ENCODE measurements at places on chromosomes 12 and 14.

DNA sequence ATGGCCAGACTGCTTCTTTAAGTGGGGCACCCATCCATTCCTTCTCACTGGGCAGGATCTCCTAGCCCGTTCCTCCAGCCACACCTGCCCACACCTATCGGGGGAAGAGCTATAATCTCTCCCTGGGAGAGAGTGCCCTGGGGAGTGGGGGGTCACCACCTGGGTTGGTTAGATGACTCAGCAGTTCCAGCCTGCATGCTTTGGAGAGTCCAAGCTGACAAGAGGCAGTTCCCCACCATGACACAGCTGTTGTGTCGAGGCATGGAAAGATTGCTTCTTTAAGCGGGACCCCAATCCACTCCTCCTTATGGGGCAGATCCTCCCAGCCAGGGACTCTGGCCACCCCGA, 52.6 kb upstream of the PPFIA2 start:
- no peak for DNase-seq

DNA sequence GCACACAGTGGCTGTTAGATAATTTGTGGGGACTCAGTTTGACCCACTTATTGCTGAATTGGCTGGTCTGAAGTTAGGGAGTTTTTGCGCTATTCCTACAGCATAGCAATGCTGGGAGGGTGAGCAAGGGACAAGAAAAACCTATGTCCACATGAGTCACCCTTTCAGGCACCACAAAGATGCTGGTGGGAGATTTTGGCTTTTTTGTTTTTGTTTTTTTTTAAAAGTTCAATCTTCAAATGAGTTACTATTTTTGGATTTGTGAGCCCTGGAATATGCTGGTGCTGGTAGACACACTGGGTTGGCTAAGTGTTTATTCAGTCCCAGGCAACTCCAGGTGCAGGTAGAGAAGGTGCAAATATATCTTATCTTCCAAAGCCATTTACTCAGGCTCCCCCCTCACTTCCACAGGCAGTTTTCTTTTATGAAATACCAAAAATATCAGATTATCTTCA, 143.4 kb downstream of the BTG1 start:
- peak; percentile 11 for DNase-seq

DNA sequence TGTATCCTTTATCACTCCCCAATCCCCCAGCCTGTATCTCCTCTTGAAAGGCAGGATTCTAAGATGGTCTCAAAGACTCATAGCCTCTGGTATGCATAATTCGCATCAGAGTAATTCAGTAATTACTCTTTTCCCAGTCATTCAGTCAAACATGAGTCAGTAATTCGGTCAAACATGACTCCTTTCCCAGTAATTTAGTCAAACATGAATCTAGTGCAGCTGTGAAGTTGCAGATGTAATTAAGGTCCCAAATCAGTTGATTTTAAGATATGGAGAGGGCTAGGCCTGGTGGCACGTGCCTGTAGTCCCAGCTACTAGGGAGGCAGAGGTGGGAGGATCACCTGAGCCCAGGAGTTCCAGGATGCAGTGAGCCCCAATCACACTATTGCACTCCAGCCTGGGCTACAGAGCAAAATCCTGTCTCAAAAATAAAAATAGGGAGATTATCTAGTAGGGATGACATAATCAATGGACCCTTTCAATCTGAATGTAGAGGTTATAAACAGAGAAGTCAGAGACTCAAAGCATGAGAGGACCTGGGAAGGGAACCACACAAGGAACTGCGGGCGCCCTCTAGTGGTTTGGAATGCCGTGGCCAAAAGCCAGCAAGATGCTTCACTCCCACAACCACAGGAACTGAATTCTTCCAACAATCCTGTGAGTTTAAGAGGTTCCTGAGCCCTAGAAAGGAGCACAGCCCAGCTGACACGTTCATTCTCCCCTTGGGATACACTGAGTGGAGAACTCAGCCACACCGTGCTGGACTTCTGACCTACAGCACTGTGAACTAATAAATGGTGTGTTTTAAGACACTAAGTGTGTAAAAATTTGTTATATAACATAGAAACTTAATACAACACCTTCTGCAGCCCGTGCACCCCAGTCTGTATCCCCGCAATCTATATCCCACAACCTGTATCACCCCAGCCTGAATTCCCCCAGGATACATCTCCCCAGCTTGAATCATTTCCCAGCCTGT, 14.3 kb upstream of the ARMH4 start:
- DNase-seq, result peak; percentile 81

DNA sequence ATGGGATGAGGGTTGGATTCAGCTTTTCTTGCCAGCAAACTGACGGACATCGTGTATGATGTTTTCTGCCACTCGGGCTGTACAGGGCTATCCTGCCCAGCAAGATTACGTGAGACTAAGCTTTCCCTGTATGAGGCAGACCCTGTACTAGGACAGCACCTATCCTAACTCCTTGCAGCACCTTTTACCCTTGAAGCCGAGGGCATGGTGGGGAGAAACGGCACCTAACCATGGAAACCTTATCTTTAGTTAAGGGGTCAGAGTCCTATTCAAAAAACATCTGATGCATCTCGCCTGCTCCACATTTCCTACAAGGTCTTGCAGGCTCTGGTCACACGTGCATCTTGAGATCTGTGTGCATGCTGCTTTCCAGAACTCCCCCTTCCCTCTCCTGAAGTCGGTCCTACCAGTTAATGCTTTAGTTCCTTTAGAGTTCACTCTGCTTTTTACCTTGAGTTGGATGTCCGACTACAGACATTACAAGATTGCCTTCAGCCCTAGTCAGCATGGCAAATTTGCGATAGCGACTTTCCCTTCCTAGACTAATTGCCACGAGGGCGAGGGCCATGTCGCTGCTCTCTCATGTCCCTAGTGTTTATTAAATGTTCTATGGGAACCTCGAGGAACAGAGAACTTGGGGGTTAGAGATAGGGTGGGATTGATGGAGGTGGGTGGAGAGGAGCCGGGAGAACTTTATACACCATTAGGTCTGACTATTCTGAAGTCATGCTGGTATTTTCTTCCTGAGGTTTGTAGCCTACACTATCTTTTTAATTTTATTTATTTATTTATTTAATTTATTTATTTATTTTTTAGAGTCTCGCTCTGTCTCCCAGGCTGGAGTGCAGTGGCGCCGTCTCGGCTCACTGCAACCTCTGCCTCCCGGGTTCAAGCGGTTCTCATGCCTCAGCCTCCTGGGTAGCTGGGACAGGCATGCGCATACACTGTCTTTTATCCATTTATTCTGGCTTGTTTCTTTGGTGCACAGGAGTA, 6.6 kb downstream of the RAN start:
- DNase-seq, result no peak

- no peak for DNase-seq
Observed at GRCh38 chr14:55739967-55740648, 160.1 kb downstream of the KTN1 start.

GRCh38 chr14:68322940-68323620, 469.8 kb downstream of the ZFP36L1 start:
- DNase-seq, result no peak

DNA sequence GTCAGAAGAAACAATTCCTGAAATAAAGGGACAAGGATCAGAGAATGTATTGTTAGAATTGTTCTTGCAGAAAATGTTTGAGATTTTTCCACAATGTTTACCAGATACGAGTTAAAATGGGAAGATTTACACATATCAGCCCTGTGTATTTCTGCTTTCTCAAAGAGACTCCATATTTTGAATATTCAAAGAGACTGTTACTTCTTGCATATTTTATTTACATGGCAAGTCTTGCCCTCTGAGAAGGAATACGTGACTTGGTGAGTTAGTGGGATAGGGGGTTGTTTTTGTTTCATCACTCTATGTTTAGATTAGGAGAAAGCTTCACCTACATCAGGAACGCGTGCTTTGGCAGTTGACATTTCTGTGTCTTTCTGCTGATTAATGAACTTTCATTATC, 56.1 kb upstream of the ZDHHC17 start:
- DNase-seq, result no peak

DNA sequence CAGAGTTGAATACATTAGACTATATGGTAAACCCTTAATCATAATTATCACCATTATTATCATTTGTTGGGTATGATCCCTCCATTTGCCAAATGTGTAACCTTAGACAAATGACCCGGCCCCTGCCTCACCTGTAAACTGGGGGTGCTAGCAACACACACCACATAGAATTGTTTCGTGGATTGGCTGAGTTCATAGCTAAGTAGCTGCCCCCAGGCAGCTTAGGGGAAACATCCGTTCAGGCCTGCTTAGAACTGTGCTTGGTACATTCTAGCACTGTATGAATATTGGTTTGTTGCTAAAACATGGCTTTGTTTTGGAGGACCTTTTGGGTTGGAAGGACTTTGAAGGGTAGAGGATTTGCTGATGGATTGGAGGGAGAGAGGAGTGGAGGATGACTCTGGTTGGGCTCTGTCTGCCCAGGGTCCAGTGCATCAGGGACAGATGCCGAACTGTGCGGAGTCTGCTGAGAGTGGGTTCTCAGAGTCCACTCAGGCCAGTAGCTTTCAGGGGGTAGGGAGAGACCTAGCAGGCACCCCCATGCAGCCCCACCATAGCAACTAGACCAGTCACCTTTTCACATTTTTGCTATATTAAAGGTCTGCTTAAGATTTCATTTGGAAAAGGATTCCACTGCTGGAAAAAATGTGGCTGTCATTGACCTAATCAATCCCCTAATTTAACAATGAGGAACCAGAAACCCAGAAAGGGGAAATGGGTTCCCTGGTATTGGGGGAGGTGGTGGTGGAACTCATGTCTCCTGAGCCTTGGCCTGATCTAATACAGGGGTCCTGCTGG, 2.2 kb downstream of the RIN3 start:
- no peak for DNase-seq

DNA sequence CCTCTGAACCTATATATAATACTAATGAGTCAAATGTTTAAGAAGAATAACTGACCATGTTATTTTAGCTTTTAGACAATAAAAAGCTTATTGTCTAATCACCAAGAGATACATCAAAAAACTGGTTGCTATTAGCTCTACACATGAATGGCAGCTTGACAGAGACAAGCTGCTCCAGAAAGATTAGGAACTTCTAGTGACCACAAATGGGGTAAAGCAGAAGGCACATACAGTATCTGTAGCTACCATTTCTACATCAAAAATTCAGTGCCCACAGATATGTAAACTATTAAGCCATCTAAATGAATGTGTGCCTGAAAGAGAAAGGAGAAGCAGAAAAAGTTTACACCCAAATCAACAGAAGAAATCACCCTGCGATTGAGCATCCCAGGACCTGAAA, 2.4 kb downstream of the AREL1 start:
- no peak for DNase-seq

GRCh38 chr12:62317017-62317416, 56.8 kb downstream of the USP15 start:
- DNase-seq, result no peak

DNA sequence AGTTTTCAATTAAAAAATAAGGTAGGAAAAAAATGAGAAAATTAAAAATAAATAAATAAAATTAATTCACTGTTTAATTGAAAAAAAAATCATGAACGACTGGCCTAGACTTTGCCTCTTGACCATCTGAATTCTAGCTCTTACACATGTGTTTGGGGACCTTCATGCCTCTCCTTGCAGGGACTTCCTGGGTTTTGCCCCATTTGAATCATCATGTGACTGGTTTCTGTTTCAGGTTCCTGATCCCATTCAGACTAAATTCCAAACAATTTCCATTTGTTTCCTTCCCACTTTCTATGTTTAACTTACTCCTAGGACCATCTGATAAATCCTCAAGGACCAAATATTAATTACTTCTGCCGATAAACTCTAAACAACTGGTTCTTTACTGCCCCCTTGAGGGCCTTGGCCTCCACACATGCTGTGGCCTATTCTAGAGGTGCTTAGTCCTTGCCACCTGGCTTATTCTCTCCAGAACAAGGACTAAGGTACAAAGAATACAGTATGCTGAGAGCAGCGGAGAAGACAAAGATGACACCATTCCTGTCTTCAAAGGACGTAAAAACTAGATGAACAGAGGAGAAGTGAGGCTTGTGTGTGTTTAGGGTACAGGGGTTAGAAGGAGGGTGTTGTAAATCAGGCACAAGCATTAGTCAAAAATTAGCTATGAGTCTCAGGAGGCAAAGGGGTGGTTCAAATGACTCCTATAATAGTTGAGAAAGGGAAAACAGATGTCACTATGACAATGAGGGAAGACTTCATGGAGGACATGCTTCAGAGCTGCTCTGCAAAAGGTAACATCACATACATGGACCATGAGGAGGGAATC, 125.8 kb upstream of the AVPR1A start:
- DNase-seq, result peak; percentile 31

- peak; percentile 70 for DNase-seq
Observed at GRCh38 chr12:16344269-16344668, 3.2 kb upstream of the MGST1 start.

GRCh38 chr12:4158306-4158705, 115.3 kb upstream of the CCND2 start:
- no peak for DNase-seq

GRCh38 chr12:12725956-12726554, 8.9 kb downstream of the CDKN1B start:
- no peak for DNase-seq

DNA sequence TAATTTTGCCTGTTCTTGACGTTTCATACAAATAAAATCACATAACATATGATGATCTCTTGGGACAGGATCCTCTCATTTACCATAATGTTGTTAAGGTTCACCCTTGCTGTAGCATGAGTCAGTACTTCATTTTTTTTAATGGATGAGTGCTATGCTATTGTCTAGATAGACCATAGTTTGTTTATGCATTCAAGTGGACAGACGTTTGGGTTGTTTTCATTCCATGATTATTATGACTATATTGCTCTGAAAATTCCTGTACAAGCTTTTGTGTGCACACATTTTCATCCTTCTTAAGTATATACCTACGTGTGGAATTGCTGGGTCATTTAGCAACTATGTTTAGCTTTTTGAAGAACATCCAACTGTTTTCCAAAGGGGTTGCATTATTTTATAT, 325.6 kb upstream of the TMEM132C start:
- DNase-seq, result no peak

DNA sequence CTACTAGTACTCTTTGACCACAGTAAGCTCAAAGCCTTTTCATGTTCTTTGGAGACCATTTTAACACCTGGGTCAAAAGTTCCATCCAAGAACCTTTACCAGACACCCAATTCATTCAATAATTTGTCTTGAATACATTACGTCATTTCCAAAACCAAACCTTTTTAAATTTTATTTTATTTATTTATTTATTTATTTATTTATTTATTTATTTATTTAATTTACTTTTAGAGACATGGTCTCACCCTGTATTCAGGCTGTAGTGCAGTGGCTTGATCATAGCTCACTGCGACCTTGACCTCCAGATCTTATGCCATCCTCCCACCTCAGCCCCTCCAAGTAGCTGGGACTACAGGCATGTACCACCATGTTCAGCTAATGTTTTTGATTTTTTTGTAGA, 113.5 kb downstream of the BCAT1 start:
- DNase-seq, result no peak

Measured in fibroblast of mammary gland (primary cell).